Testis (tissue), 5 donors: ENCODE measurements at places on chromosomes 1 and 21. TPM values are rescaled to one million over a fixed set of nuclear protein-coding genes. Genes with fewer than 3 reads are reported as not detected.

Gene C1orf105
- 60.8 TPM for polyA plus RNA-seq

Gene IL20
- 0.37 TPM for polyA plus RNA-seq

Gene MAN1C1
- 14.8 TPM for polyA plus RNA-seq

Gene GUCA2B
- not detected for polyA plus RNA-seq

Gene ACKR1
- polyA plus RNA-seq: 26.9 TPM

Gene AMPD1
- 1.5 TPM for polyA plus RNA-seq

Gene ANKRD34A
- 0.51 TPM for polyA plus RNA-seq

Gene OR2T35
- not detected for polyA plus RNA-seq

Gene WNT2B
- 9.1 TPM for polyA plus RNA-seq

Gene TRABD2B
- polyA plus RNA-seq: 1.9 TPM

Gene BLACAT1
- polyA plus RNA-seq: 5.9 TPM

Gene TEX38
- polyA plus RNA-seq: 432 TPM

Gene C1orf226
- polyA plus RNA-seq: 6.5 TPM

Gene LRRC39
- polyA plus RNA-seq: 15.6 TPM

Gene MSH4
- polyA plus RNA-seq: 4.6 TPM

Gene TMEM52
- 40.8 TPM for polyA plus RNA-seq

Gene DNALI1
- polyA plus RNA-seq: 216 TPM

Gene LGR6
- polyA plus RNA-seq: 18.4 TPM

Gene ERICH3
- 78.8 TPM for polyA plus RNA-seq

Gene CCDC17
- 4.4 TPM for polyA plus RNA-seq

Gene SH3BGR
- 27.3 TPM for polyA plus RNA-seq

Gene AMY2A
- 0.63 TPM for polyA plus RNA-seq

Gene TFF3
- polyA plus RNA-seq: 11.5 TPM

Gene RNU1-2
- 18.9 TPM for polyA plus RNA-seq

Gene SLC26A9
- 0.26 TPM for polyA plus RNA-seq

Gene BSND
- polyA plus RNA-seq: 0.32 TPM

Gene OLIG2
- not detected for polyA plus RNA-seq
